EH (cell line): ENCODE measurements at places on chromosomes 4 and X.

DNA sequence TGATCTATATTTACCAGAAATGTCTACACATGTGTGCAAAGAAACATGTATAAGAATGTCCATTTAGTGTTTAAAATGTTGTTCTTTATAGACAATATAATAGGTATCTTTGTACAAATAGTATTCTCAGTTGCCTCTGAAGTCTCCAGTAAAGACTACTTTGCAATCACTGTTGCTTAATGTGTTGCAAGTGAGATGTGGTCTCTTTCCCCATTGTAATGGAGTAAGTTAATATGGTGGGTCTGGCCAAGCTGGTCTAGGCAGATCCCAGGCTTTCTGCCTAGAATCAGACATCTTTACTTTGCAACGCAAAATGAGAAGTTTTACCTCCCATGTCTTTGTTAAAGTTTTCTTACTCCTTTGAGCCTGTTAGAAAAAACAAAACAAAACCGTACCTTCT is 144.8 kb downstream of the GABRA3 start:
- DNase-seq: no peak

DNA sequence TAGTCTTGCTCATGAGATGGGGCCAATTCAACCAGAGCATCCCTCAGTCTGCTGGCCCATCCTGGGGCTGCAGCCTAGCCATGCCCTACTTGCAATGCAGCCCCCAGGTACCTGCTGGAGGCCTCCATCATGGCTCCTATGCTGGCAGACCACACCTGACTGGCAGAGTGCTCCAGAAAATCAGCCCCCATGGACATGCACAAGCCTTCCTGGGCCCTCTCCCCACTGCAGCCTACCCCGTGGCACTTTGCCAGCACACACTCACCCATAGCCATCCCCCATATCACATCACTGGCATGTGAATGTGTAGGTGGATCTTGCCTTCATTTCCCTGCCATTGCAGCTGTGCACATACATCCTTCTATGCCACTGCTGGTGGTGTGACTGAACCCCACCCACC is 381.8 kb downstream of the UBE2NL start:
- no peak for DNase-seq

DNA sequence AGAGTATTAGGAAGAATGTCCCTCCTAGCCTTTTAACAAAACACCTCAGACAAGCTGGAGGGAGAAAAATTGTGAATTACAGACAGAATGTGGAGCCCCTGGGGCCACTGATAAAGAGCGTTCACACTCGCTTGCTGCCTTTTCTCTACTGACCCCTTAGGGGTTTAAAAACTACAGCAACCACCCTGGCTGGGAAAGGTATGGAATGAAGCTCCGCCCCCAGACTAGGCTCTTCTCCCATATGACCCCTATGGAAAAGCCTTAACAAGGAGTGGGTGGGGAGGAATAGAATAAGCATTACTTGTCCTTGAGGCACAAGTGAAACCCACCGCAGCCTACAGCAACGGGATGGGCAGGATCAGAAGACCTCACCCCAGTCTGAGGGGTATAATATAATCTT is 26.3 kb downstream of the ANKRD50 start:
- DNase-seq: no peak

- DNase-seq: peak; percentile 71
Measured at GRCh38 chr4:142365391-142365790, 480.7 kb downstream of the INPP4B start.

GRCh38 chr4:147732518-147733235 is 789 bp downstream of the ARHGAP10 start:
- peak; percentile 50 for DNase-seq
